Smooth muscle cell of the umbilical artery (primary cell): ENCODE measurements at places on chromosomes 16 and 17. TPM values are rescaled to one million over a fixed set of nuclear protein-coding genes. Genes with fewer than 3 reads are reported as not detected.

EPN3 gene
- 0.30 TPM in 1 of 2 replicates, not detected in the other for total RNA-seq

FTO gene
- total RNA-seq: 105 and 152 TPM in 2 replicates

HLF gene
- total RNA-seq: not detected in 2 replicates

ACSM2A gene
- total RNA-seq: not detected in 2 replicates

PRAC1 gene
- total RNA-seq: not detected in 2 replicates

PERCC1 gene
- total RNA-seq: not detected in 2 replicates

CCL3 gene
- not detected in 2 replicates for total RNA-seq

POLR2C gene
- total RNA-seq: 107 and 108 TPM in 2 replicates

ASB16 gene
- 0.09 TPM in 1 of 2 replicates, not detected in the other for total RNA-seq

CD300LB gene
- total RNA-seq: not detected in 2 replicates

MT1A gene
- total RNA-seq: 0.88 TPM in 1 of 2 replicates, not detected in the other

CCL7 gene
- 2.5 and 4.8 TPM in 2 replicates for total RNA-seq

GRB7 gene
- total RNA-seq: not detected in 2 replicates
